ENCODE measurements at places on chromosomes 12 and 14.

DNA sequence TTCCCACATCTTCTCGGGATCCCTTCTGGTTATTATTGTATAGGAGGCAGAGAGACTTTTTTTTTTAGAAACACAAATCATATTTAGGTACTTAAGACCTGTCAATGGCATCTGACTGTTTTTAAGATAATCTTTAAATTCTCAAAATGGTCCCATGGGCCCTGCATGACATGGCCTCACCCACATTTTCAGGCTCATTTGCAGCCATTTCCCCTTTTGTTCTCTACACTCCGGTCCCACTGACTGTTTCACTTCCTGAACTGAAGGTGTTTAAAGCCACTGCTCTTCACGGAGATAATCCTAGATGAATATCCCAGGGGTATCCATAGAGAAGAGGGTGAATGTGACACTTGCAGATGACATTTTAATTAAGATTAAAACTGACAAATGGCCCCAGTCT is 12.3 kb upstream of the C12orf71 start:
- DNase-seq = no peak

DNA sequence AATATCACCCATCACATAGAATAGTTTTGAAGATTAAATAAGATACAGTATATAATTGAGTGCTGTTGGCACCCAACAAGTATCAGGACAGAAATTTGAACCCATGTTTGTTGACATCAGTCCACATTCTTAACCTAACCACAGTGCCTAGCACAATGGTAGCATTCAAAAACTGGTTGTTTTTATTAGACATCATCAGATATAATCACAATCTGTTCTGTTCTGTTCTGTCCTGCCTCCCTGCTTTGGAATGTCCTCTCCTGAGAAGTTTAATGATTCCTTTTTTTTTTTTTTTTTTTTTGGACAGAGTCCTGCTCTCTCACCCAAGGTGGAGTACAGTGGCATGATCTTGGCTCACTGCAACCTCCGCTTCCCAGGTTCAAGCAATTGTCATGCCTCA is 476.6 kb downstream of the RMST start:
- DNase-seq = no peak

GRCh38 chr12:130617219-130617618 is 98.9 kb downstream of the RIMBP2 start:
- no peak for DNase-seq

DNA sequence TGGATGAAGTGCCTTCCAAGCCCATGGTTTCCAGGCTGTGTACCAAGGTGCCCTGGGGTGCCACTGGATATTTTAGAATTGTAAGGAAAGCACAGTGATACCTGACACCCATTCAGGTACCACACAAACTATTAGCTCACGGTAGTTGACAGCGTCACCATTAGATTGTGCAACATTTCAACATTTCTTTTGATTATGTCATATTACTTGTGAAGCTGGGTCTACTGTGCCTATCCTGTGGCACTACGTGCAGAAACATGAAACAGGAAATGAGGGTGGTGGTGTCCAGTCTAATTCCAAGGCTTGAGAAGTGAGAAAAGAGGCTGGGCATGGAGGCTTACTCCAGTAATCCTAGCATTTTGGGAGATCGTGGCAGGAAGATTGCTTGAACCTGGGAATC is 75.5 kb upstream of the CPM start:
- no peak for DNase-seq

DNA sequence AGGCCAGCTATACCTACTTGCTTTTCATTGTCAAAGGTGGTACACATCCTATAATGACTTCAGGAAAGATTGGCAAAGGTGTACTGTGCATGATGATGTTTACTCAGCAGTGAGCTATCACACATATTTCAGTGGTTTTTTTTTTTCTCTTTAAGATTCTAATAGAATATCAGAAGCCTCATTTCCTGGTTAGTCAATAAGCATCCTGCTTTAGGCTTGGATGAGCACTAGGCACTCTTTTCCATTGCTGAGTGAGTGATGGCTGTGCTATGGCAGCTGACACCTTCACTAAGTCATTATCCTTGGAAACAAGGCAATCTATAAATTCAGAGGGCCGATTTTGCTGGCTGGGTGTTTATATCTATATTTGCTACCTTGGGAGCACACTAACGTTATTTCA is 161.1 kb upstream of the RASSF8 start:
- no peak for DNase-seq

Measured in activated CD4-positive, alpha-beta T cell treated with anti-CD3 and anti-CD28 coated beads, Interleukin-2, amount 10 ng/mL, durations not matched to agents 24 days and 14 days (primary cell).